WTC11 (cell line): ENCODE measurements at places on chromosomes 16 and 17. TPM values are rescaled to one million over a fixed set of nuclear protein-coding genes. Genes with fewer than 3 reads are reported as not detected.

- H3K4me1 ChIP-seq, result peaks cover 32% of the 10 kb centered on the region
- H3K27me3 ChIP-seq, result peaks cover 28% of the 10 kb centered on the region
- DNase-seq, result peak; percentile 80
- H3K4me3 ChIP-seq, result peak overlapping the region; percentile 85
Observed at GRCh38 chr16:49856672-49857330, 889 bp upstream of the ZNF423 start.

- H3K4me1 ChIP-seq, result peaks cover 33% of the 10 kb centered on the region
- peak overlapping the region; percentile 88 for H3K27ac ChIP-seq
- peaks cover 16% of the 10 kb centered on the region for H3K36me3 ChIP-seq
- H3K27me3 ChIP-seq, result peaks cover 11% of the 10 kb centered on the region
- DNase-seq, result peak; percentile 68
- H3K4me3 ChIP-seq, result peak overlapping the region; percentile 64
Observed at GRCh38 chr17:79664930-79665737, 54.3 kb upstream of the RBFOX3 start.

DNA sequence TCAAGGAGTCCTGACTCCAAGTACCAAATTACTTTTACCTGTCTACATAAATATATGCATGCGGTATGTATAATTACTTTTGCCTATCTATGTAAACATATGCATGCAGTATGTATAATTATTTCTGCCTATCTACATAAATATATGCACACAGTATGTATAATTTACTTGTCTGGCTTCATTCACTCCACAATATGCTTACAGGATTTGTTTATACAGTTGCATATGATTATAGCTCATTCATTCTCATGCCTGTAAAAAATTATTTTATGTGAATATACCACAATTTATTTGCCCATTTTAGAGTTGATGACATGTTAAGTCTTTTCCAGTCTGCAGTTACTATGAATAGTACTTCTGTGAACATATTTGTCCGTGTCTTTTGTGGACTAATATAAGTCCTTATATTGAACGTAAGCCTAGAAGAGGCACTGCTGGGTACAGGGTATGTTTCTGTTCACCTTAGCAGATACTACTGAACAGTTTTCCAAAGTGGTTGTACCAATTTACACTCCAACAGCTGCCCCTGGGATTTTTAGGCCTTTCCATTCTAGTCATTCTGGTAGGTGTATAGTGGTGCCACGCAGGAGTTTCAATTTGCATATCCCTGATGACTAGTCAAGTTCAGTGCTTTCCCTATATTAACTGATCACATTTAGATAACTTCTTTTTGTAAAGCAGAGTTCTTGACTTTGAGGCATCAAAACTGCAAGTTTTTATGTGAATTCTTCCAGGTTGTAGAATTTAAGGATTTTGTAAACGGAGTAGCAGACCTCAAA lies 47.0 kb downstream of the MARVELD3 start:
- peaks cover 77% of the 10 kb centered on the region for H3K36me3 ChIP-seq
- no peak overlapping the region for H3K27ac ChIP-seq

GRCh38 chr16:12906765-12907516 lies 5.5 kb downstream of the SHISA9 start:
- peaks cover 40% of the 10 kb centered on the region for H3K36me3 ChIP-seq
- DNase-seq, result no peak
- H3K27ac ChIP-seq, result peak overlapping the region; percentile 84
- H3K4me1 ChIP-seq, result peaks cover 54% of the 10 kb centered on the region

DNA sequence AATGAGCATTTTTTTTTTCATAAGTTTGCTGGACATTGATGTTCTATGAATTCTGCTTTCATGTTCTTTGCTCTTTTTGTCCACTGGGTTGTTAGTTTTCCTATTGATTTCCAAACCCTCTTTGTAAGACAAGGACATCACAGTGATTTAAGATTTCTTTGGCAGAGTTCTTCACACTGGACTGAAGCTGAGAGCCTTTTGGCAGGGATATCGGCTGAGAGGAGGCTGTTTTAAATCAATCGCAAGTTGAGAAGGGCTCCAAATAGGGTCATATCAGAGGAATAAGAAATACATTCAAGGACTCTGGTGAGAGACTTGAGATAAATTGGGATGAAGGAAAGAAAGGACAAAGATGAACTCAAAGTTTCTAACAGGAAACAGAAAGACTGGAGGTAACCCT lies 165.8 kb upstream of the AXIN2 start:
- H3K27me3 ChIP-seq, result no peaks in the 10 kb centered on the region
- H3K27ac ChIP-seq, result no peak overlapping the region
- no peak overlapping the region for H3K4me3 ChIP-seq
- H3K4me1 ChIP-seq, result no peaks in the 10 kb centered on the region

TNP2 gene
- total RNA-seq, result not detected in 3 replicates

NGFR gene
- total RNA-seq, result 11.3 to 12.4 TPM (median 12.1 TPM) in 3 replicates

NPTX1 gene
- 9.7 to 15.1 TPM (median 10.8 TPM) in 3 replicates for total RNA-seq
